ENCODE measurements at places on chromosomes 3 and 15.

GRCh38 chr3:112651516-112651915, 10.6 kb upstream of the CCDC80 start:
- no peak for DNase-seq

DNA sequence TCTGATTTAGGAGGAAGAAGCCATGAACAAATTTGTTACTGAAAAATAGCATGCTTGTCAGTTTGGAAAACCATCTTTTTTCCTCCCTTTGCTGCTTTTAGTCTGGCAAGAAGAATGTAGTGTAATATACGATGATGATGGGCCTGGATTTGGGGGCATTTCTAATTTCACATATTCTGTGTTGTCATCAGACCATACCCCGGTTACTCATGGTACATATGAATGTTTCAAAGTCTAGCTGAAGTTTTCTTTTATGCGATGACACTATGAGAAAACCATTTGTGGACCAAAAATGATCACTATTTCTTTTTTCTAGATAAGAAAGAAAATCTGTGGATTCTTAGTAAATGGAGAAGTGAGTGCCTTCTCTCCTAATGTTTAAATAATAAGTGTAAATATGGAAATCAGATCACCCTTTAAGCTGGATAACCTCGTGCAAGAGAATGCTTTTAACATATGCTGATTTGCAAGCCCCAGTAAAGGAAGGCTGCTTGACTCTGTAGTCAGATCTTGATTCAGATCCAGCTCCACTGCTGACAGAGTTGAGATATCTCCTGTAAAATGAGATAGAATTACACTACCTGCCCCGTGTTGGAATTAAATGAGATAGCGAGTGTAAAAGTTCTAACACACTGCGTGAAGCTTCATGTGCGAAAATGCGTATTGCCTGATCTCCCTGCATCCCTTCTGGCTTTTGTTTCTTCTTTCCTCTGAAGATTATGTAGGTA, 3.0 kb downstream of the MEF2A start:
- no peak for DNase-seq

DNA sequence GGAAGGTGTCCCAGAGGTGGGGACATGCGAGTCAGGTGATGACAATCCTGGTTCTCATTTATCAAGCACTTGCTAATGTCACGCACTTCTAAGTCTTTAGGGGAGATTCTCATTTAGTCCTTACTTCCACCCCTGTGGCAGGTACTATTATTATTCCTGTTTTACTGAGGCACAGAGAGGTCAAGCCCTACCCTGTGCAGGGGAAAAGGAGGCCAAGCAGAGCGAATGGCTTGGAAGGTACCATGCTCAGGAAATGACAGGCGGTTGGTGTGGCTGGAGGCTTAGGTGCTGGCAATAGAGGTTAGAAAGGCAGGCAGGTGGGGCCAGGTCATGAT, 268.9 kb downstream of the UACA start:
- DNase-seq: no peak

DNA sequence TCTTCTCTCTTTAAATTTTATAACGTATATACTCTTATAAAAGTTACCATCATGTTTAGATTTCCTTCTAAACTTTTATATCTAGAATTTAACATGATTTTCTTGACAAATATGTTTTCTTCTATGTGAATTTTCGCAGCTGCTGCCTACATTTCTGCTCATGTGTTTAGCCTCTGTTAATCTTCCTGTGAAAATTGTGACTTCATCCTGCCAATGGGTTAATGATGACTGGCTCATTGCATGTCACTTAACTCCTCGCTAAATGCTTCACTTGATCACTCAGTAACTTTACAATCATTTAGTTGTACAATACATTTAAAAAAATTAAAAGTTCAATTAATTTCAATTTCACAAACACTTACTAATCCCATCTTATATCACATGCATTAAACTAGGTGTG, 178.1 kb downstream of the LPP start:
- no peak for DNase-seq

DNA sequence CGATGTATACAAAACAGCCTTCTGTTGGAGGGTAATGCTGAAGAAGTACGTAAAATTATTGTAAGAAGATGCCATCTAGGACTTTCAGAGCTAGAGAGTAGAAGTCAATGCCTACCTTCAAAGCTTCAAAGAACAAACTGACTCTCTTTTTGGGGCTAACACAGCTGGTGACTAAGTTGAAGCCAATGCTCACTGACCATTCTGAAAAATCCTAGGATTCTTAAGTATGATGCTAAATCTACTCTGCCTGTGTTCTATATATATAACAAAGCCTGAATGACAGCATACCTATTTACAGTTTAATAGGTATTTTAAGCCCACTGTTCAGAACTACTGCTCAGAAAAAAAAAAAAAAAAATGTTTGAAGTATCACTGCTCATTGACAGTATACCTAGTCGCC, 18.9 kb downstream of the ADPGK start:
- no peak for DNase-seq

GRCh38 chr3:195260280-195260905, 10.6 kb downstream of the XXYLT1 start:
- no peak for DNase-seq

GRCh38 chr15:75647370-75648155, at the start of gene SNX33:
Gene SNX33 (plus strand): TSS chr15:75647912. CDS start chr15:75649103, 1,191 bp downstream.
- no peak for DNase-seq

DNA sequence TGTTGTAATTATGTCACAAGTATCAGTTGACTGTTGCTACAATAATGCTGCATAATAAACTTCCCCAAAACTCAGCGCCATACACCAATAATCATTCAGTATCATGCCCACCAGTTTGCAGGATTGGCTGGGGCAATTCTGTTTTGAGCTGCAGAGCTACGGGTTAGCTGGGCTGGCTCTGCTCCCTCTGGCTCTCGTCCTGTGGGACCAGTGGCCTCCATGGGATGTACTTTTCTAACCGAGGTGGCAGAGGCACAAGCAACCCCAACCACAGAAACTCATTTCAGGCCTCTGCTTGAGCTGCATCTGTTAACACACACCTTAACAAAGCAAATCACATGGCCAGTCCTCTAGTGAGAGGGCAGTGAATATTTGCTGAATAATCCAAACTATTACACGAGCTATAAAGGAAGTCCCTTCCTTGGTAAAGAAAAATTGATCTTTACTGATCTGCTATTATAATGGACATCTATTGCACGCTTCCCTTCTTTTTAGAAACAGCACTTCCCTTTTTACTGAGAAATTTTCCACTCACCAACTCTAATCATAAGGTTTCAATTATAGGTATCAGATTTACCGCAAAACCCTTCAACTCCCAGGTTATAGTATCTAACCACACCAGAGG, 10.9 kb upstream of the BCL2A1 start:
- no peak for DNase-seq

GRCh38 chr3:58668247-58668646, 1.7 kb upstream of the FAM3D start:
- no peak for DNase-seq

GRCh38 chr15:92938387-92938786, 38.3 kb downstream of the CHD2 start:
- DNase-seq: no peak

- no peak for DNase-seq
Observed at GRCh38 chr3:111299192-111299615, 227.6 kb downstream of the NECTIN3 start.

DNA sequence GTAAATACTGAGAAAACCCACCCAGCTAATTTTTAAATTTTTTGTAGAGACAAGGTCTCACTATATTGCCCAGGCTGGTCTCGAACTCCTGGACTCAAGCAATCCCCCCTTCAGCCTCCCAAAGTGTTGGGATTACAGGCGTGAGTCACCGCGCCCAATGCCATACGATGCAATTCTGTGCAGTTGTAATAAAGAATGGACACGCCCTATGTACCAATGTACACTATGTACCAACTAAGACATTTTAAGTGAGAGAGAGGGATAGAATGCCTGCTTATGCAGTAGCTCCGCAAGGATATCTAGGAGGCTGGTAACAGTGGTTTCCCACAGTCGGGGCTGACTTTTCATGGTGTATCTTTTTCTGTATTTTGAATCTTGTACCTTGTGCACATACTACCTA, 14.6 kb downstream of the ZNF710 start:
- DNase-seq: no peak

- DNase-seq: no peak
Observed at GRCh38 chr15:61225614-61226013, 3.5 kb downstream of the RORA start.

GRCh38 chr3:38522002-38522401, 25.9 kb downstream of the EXOG start:
- DNase-seq: no peak

GRCh38 chr15:101664303-101664913, 12.2 kb upstream of the TM2D3 start:
- DNase-seq: no peak

GRCh38 chr3:41200669-41201021, 1.3 kb downstream of the CTNNB1 start:
- DNase-seq: no peak

- no peak for DNase-seq
Observed at GRCh38 chr15:74795966-74796625, 14.2 kb downstream of the CSK start.

GRCh38 chr3:10616321-10616720, 110.9 kb upstream of the ATP2B2 start:
- DNase-seq: no peak

- no peak for DNase-seq
Observed at GRCh38 chr3:69417541-69418078, 31.7 kb upstream of the FRMD4B start.

DNA sequence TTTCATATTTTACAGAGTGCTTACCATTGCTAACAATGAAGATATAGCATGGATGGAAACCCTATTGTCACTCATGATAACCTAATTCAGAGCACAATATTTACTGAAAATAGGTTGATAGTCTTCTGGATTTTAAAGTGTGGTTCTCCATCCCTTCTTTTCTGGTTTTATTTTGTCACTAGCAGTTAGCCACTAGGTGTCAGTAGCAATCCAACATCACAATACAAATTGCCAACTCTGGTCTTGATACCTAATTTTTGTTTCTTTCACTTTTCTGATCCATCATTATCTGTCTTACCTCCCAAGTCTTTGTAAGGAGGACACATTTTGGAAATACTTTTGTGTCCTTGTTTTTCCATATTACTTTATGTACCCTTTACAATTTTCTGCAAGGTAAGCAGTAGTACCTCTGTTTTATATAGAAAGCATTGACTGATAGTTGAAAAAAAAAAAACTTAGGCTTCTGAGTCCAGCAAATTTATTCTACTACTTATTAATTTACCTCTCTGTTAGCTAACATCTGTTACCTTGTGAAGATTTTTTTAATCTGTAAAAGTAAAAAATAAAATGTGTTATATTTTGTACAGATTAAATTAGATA, 28.3 kb upstream of the CRYBG3 start:
- no peak for DNase-seq

- no peak for DNase-seq
Observed at GRCh38 chr15:85496151-85496550, 115.7 kb downstream of the AKAP13 start.

DNA sequence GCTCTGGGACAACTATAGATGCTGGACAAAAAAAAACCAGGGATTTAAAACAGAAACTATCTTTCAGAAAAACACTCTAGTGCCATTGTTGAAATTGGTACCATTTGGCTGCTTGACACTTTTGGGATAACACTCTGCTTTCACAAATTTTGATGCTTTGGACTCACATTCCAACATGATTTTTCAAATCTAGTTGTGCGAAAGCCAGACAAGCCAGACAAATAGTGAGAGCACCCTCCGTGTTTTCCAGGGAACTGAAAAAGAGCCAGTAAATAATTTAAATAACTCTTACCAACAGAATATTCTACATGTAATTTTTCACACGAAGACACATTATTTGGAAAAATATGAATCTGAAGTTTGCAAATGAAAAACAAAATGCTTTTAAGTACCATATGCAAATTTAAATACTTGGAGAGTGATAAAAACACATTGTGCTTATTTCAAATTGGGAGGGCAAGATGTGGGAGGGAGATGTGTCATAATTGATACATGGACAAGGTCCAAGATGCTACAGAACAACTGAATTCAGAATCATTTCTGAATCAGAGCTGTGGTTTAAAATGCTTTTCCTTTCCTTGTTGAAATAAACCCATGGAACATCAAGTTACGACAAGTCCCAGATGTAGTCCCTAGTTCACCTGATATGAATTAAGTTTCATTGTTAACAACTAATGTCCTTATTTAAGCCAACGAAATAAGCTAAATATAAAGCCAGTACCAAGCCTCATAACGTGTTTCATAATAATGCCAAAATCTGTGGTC, 144.2 kb upstream of the SOX2 start:
- DNase-seq: no peak

GRCh38 chr15:95302206-95302605, 1028.3 kb upstream of the NR2F2 start:
- no peak for DNase-seq

GRCh38 chr15:31463521-31464102, 137.0 kb downstream of the KLF13 start:
- DNase-seq: no peak

GRCh38 chr3:133882986-133883586, 12.6 kb downstream of the RAB6B start:
- no peak for DNase-seq

DNA sequence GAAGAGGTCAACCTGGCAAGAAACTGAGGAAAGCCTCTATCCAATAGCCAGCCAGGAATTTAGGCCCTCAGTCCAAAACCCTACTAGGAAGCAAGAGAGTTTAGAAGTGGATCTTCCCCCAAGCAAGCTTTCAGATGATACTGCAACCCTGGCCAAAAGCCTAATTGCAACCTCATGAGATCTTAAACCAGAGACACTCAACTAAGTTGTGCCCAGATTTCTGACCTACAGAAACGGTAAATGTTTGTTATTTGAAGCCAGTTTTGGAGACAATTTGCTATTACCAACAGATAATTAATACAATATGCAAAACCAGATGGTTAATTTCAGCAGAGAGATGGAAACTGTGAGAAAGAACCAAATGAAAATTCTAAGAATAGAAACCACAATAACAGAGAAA, 21.7 kb upstream of the SUSD5 start:
- no peak for DNase-seq

DNA sequence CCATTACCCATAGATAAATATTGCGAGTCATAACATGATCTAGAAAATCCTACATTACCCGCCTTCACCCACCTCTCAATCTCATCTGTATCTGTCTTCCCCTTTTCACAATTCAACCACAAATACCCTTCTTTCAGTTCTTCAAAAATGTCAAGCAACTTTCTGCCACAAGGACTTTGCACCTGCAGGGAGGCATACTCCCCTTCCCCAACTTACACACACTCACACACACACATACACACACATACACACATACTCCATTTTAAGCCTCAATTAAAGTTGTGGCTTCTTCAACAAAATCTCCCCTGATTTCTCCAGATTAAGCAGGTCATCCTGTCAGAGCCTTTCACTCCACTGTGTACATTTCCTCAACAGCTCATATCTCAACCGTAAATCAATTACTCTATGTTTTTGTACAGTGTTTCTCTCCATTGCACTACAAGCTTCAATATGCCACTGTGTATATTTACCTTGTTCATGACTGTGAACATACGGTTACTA, 33.1 kb upstream of the CCDC50 start:
- no peak for DNase-seq

GRCh38 chr3:177135841-177136492, 61.3 kb downstream of the TBL1XR1 start:
- DNase-seq: no peak

All from T-helper 17 cell (primary cell).